Central memory CD8-positive, alpha-beta T cell (primary cell): ENCODE measurements at places on chromosomes 7 and 10.

DNA sequence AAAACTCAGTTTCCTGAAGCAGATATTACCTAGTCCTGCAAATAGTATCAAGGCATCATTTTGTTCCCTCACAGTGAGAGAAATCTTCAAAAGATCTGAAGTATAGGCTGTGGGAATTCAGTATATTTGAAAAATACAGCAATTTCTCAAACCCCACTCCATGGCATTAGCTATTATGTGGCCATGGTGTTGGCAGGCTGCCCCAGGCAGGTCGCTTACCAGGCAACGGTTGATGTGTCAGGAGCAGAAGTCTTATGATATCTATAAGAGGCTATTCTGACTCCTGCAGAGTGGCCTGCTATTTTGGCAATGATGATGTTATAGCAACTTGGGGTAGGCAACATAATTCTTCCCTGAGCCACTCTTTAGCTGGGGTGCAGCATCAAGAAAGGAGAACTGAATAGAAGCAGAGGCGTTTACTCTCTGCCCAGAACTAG, 187.9 kb downstream of the PLXDC2 start:
- H3K27ac ChIP-seq, result no peak overlapping the region
- H3K4me1 ChIP-seq, result no peaks in the 10 kb centered on the region
- H3K4me3 ChIP-seq, result no peak overlapping the region
- H3K27me3 ChIP-seq, result no peaks in the 10 kb centered on the region

GRCh38 chr7:155375337-155376277, 77.9 kb downstream of the INSIG1 start:
- no peak overlapping the region for H3K27ac ChIP-seq
- H3K4me1 ChIP-seq, result peaks cover 42% of the 10 kb centered on the region
- peaks cover 92% of the 10 kb centered on the region for H3K27me3 ChIP-seq
- no peak for DNase-seq

DNA sequence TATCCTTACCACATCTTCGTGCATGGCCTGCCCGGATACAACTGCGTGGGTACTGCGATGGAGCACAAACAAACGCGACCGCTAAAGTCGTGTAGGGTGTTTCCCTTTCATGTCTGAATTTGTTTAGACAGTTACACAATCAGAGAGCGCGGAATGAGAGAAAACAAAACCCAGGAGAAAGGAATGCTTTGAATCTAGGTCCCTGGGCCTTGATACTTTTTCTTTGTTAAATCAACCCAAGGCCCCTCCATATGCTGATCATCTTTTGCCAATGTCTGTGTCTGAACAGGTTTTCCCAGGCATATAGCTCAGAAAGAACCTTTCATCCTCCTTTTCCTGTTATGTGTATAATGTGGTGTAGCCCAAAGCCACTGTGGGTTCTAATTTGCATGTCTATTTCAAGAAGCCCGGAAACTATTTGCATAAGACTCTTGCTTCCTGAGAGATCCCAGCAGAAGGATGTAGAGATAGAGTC, 145.8 kb downstream of the FRMD4A start:
- H3K4me3 ChIP-seq, result peak overlapping the region; percentile 78
- no peak for DNase-seq
- peaks cover 17% of the 10 kb centered on the region for H3K36me3 ChIP-seq
- H3K4me1 ChIP-seq, result peaks cover 24% of the 10 kb centered on the region

GRCh38 chr10:44347609-44348400, 37.1 kb downstream of the CXCL12 start:
- DNase-seq, result no peak
- peaks cover 39% of the 10 kb centered on the region for H3K27me3 ChIP-seq
- no peak overlapping the region for H3K27ac ChIP-seq

- no peak overlapping the region for H3K4me3 ChIP-seq
- peaks cover 5% of the 10 kb centered on the region for H3K4me1 ChIP-seq
- no peaks in the 10 kb centered on the region for H3K27me3 ChIP-seq
- H3K27ac ChIP-seq, result no peak overlapping the region
- DNase-seq, result no peak
- no peaks in the 10 kb centered on the region for H3K36me3 ChIP-seq
Observed at GRCh38 chr10:24958721-24959381, 6.4 kb upstream of the PRTFDC1 start.

- peaks cover 22% of the 10 kb centered on the region for H3K4me1 ChIP-seq
- H3K36me3 ChIP-seq, result no peaks in the 10 kb centered on the region
- no peaks in the 10 kb centered on the region for H3K27me3 ChIP-seq
- no peak overlapping the region for H3K27ac ChIP-seq
- no peak for DNase-seq
Observed at GRCh38 chr7:129373651-129374428, 60.4 kb upstream of the STRIP2 start.
